ENCODE measurements at places on chromosomes 11 and 22. TPM values are rescaled to one million over a fixed set of nuclear protein-coding genes. Genes with fewer than 3 reads are reported as not detected.

BDNF gene
- total RNA-seq: 3.2 TPM

FOLR2 gene
- 18.5 TPM for total RNA-seq

COMT gene
- 179 TPM for total RNA-seq

MIAT gene
- total RNA-seq: 286 TPM

RIMBP3C gene
- total RNA-seq: 0.60 TPM

RTN4R gene
- total RNA-seq: 51.9 TPM

SEC14L6 gene
- 3.2 TPM for total RNA-seq

CTSW gene
- total RNA-seq: not detected

ISX gene
- total RNA-seq: not detected

VWA5A gene
- total RNA-seq: 20.0 TPM

ROM1 gene
- total RNA-seq: 27.2 TPM

OR8H3 gene
- total RNA-seq: not detected

MRGPRX3 gene
- not detected for total RNA-seq

SIK2 gene
- total RNA-seq: 43.7 TPM

RASL10A gene
- total RNA-seq: 21.7 TPM

PIWIL4 gene
- total RNA-seq: 6.6 TPM

SEPTIN3 gene
- total RNA-seq: 374 TPM

IGF2 gene
- 16.0 TPM for total RNA-seq

RPLP2 gene
- total RNA-seq: 504 TPM

HORMAD2 gene
- not detected for total RNA-seq

CADM1 gene
- 154 TPM for total RNA-seq

TNNI2 gene
- total RNA-seq: not detected

Measured in dorsolateral prefrontal cortex (tissue), 122 donors.